H4 (cell line): ENCODE measurements at places on chromosomes 13 and 19.

DNA sequence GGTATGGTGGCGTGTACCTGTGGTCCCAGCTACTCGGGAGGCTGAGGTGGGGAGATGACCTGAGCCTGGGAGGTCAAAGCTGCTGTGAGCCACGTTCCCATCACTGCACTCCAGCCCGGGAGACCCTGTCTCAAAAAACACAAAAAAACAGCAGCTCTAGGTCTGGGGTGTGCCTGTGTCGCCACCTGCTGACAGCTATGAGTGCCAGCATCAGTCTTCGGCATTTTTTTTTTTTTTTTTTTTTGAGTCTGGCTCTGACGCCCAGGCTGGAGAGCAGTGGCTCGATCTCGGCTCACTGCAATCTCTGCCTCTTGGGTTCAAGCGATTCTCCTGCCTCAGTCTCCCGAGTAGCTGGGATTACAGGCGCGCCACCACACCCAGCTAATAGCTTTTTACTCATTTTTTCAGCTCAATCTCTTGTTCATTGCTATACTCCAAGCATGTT, 10.1 kb downstream of the AP2S1 start:
- DNase-seq = peak; percentile 69

DNA sequence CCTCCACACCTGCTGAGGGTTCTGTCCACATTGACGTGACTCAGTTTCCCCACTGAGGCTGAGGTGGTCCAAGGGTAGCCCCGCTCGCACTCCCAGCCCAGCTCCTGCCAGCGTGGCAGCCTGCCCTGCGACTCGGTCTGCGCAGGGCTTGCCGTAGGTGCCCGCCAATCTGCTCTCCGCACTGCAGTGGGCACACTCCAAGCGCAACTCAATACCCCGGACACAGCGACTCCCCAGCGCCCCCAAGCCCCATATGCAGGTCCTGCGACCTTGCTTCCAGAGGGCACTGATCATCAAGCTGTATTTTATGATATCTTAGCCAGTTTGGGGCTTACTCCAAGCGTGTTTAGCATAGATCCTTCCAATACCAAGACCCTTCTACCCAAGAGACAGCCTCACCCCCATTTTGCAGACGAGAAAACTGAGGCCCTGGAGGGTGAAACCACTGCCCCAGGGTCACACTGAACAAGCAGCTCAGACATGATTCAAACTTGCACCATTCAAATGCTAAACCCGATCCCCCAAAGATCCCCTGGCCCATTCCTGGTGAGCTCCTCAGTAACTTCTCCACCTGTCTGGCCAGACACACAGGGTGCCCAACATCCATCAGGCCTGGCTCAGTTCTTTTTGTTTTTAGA, 13.5 kb downstream of the PTPRS start:
- DNase-seq = no peak

GRCh38 chr13:38350114-38350617, 515 bp downstream of the UFM1 start:
- DNase-seq = peak; percentile 5

DNA sequence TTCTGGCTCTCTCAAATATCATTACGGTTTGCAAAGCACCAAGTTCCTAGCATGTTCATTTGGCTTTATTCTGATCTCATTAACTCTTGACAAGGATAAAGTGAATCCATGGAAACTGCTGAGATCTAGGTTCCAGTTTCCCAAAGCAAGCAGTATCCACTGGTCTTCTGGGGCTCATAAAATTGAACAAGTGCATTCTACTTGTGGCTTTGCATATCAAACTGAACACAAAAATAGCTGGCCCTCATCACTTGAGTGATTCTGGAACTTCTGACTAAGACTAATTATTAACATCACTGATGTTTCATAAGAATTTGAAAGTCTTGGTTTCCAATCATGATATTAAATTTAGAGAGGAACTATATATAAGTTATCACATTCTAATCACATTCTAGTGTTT, 6.3 kb upstream of the KCTD12 start:
- DNase-seq = no peak

GRCh38 chr19:5911366-5911765, 2.7 kb upstream of the CAPS start:
- no peak for DNase-seq

DNA sequence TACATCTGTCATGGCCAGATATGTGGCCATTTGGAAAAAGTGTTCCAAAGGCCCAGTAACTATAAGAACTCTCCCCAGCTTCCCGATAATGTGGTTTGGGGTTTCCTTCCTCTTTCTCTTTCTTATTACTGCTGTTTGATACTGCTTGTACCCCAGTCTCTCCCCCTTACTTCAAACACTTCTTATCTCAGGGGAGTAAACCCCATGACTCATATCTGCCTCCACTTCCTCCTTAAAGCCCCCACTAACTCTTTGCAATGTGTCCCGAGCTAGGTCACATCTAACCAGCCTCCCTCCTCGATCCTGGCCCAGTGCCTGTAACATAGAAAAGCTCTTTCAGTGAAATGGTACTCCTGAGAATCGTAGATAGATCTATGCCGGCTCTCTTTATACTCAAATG, 82.4 kb upstream of the STARD13 start:
- DNase-seq = no peak

DNA sequence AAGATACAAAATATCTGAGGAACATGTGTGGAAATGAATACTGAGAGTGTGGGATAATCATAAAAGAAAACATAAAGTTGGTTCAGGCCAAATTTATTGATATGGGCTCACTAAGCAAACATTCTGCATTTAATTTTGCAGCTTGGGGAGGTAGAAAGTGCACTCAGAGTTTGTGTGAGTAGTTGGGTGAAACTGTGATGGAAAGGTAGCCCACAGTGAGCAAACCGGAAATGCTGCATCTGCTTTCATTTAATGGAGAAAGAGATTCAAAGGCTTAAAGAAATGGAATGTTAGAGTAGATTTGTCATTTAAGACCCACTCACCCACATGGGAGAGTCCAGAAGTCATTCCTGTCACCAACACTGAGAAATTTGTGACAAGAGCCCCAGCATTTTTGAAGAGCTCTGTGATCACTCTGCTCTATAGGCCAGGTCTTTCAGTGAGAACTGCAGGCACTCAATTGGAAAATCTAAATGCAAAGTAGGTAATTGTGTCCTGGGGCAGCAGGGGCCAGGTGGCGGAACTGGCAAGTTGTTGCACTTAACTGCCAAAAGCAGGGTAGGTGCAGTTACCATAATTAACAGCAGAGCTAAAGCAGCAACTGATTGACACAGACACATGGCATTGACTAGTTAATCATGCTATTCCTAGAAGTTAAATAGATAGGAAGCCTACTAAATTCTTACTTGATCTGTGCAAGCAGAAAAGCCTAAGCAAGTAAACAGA, 1228.3 kb upstream of the PCDH20 start:
- no peak for DNase-seq

DNA sequence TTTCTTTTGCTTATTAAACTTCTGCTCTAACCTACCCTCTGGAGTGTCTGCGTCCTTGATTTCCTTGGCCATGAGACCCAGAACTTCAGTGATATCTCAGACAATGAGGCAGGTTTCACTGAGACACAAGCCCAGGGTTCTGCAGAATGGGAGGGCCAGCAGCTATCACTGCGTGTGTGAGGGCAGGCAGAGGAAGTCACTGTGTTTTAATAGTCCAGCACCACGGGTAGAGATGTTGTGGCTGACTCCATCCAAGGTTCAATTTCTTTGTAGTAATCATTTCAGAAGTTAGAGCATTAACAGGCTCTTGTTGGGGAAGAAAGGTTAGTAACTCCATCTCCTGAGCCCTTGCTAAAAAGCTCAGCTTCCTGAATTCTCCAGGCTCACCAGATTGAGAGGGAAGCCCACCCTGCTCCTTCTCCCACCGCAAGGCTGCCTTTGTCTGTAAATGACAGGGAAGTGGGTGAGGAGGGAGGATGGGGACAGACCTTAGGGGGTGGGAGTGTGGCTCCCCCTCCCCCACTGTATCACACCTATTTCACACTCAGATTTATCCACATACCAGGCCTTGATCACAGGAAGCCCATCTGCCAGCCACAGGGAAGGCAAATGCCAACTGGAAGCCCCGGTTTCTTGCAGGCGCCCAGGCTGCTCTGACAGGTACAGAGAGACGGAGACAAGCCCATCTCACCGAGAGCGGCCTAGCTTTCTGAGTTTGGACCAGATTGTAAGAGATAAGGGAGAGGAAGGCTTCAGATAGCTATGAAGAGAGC, 2.1 kb downstream of the C19orf12 start:
- DNase-seq = no peak

GRCh38 chr13:48908381-48909055, 67.2 kb upstream of the FNDC3A start:
- peak; percentile 4 for DNase-seq

GRCh38 chr19:30712431-30713337, 340.5 kb downstream of the ZNF536 start:
- no peak for DNase-seq

DNA sequence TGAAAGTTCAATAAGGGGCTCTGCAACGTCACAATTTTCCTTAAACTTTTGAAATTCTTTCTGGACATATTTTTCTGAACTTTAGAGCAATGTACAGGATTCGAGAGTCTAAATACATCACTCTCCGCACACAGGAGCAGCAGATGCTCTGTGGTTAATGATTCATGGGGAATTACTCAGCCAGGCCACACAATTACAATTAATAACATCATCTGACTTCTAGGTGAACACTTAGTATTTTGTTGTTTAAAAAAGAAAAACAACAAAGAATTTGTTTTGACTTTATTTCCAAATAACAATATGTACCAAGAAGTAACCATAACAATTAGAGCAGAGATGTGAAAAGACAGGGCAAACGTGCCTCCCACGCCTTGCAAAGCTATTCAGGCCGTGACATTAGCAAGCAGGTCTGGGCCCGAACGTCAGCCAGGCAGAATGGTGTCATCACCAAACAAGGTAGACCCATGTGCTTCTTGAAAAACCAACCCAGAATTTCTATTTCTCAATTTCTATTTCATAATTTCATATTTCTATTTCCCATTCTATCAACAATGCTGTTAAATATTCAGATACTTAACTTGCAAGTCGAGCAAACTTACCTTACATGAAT, 236.3 kb downstream of the COL4A1 start:
- DNase-seq = peak; percentile 16

- no peak for DNase-seq
These were observed 15.7 kb downstream of the FEM1A start for GRCh38 chr19:4807188-4807587.

- no peak for DNase-seq
These were observed 10.0 kb upstream of the VWA8 start for GRCh38 chr13:41970918-41971317.

DNA sequence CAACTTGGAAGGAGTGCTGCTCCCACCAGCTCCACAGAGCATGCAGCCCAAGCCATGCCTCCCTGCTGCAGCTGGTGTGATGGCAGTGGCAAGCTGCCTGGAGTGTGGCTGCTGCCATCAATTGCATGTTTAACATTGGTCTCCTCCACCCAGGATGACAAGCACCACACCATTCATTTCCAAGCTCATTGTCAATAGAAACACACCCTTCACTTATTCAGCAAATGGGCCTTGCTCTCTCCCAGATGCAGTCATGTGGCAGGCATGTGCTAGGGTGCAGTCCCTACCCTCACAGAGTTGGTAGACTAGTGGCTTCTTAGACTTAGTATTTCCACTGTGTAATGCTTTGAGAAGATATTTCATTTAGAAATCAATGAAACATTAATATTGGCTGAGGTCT, 70.8 kb upstream of the FGF14 start:
- DNase-seq = no peak

GRCh38 chr13:78032132-78032531, 113.5 kb upstream of the EDNRB start:
- no peak for DNase-seq

DNA sequence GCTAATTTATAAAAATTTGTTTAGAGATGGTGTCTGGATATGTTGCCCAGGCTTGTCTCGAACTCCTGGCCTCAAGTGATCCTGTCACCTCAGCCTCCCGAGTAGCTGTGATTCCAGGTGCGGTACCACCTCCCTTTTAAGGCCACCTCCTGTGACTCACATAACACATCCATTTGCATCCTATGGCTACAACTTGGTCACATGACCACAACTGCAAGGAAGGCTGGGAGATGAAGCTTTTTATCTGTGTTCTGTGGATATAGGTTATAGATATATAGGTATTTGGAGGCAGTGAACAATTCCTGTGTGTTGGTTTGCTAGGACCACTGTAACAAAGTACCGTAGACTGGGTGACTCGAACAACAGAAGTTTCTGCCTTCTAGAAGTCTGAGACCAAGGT, 6.0 kb downstream of the SPACA6 start:
- no peak for DNase-seq

DNA sequence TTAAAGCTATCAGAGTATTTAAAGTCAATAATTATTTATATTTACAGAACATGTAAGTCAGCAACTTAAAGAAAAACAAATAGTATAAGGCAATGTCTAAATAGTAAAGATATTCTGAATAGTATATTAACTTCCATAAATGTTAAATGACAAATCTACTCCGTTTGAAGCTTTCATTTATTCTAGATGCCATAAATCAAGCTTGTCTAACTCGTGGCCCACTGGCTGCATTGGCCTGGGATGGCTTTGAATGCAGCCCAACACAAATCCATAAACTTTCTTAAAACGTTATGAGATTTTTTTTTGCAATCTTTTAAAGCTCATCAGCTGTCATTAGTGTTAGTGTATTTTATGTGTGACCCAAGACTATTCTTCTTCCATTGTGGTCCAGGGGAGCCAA, 1117.1 kb upstream of the PCDH9 start:
- DNase-seq = no peak

GRCh38 chr13:33403807-33404362, 118.3 kb upstream of the STARD13 start:
- DNase-seq = no peak

DNA sequence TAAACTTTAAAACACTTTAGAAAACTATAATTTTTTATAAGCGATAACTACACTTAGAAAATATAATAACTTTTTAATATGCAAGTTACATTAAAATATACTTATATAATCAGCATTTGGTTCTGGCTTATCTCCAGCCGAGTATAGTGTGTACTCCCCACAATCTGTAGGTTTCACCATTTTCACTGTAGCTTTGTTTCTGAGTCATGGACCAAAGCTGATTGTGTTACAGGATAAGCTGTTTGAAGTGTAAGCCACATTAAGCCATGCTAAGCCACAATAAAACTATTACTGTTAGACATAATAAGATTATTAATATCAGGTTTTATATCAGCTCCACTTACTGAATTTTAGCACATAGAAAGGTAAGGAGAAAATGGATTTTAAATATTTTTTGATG, 43.8 kb downstream of the CCDC122 start:
- DNase-seq = no peak

DNA sequence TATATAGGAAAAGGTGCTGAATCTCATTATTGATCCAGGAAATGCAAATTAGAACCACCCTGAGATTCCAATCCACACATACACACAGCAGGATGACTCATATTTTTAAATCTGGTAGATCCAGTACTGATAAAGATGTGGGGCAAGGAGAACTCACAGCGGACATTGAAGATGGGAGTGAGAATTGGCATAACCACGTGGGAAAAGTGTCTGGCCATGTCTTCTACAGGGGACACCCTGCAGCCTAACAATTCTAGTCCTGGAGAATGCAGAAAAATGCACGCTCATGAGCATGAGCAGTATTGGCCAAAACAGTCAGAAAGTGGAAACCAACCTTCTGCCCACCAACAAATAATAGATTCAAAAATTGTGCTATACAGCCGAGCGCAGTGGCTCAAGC, 13.5 kb upstream of the BCL3 start:
- DNase-seq = no peak

GRCh38 chr13:39676315-39676876, 20.9 kb downstream of the COG6 start:
- no peak for DNase-seq
